ENCODE measurements at places on chromosomes 2 and 18. TPM values are rescaled to one million over a fixed set of nuclear protein-coding genes. Genes with fewer than 3 reads are reported as not detected.

Gene CERKL
- not detected for total RNA-seq

DNA sequence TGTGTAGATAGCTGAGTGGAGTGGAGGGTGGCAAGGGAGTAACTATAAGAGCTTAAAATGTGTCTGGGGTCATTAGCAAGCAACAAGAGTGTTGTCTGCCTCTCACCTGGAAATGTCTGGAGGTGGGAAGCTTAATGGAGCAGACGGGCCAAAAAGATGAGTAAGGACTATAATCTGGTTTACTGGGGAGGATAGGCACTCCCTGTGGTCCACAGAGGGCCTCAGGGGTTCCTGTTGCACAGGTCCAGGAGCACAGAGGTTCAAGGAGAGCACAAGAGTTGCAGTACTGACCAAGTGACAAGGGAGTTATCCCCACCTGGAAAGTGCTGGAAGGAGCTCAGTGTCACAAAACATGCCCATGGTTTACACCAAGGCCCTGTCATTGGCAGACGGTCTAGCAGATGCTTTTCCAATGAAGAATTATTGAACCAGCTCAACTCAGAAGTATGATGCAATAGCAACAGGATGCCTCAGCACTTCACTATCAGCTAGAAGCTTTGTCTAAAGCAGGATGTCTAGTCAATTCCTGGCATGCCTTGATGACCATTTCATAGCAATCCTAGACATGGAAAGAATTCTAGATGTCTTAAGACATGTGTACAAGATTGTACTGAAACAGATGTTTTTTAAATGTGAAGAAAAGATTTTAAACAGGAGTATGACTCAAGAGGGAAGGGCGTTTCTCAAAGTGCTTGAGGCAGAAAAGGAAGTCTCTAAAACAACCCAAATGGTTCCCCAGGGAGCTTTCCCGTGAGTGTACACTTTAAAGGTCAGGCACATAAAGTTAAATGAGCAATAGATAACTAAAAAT is 62.9 kb upstream of the SERPINE2 start:
- DNase-seq, result no peak

DNA sequence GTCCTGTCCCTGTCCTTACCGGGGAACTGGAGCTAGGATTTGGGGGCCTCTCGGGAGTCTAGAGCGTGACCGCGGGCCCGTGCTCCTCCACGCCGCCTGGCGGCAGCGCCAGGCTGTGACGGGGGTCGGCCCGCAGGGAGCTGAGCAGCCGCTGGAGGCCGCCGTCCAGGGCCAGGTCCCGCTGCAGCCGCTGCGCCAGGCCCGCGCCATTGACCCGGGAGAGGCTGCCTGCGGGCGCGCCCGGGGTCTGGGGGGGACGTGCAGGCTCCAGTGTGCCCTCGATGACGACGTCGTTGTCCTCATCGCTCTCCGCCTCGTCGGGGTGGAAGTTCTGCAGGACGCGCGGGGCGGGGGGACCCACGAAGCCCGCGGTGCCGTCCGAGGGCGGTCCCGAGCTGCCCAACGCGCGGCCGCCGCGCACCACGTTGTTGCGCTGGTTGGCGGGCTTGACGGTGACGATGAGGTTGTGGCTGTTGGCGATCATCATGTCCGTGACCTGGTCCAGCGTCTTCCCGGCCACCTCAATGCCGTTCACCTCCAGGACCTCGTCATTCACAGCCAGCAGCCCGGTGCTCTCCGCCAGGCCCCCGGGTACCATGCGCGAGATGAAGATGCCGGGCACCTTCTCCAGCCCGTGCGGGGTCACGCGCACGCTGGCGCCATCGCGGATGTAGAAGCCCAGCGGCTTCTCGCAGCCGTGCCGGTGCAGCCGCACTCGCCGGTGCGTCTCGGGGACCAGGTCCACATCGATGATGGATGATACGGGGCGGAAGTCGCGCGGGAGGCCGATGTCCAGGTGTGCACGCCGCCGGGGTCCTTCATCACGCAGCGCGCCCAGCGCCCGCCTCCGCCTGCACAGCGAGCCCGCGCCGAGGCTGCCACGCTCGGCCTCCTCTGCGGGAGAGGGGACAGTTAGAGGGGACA is 50.9 kb downstream of the ADNP2 start:
- peak; percentile 75 for DNase-seq

DNA sequence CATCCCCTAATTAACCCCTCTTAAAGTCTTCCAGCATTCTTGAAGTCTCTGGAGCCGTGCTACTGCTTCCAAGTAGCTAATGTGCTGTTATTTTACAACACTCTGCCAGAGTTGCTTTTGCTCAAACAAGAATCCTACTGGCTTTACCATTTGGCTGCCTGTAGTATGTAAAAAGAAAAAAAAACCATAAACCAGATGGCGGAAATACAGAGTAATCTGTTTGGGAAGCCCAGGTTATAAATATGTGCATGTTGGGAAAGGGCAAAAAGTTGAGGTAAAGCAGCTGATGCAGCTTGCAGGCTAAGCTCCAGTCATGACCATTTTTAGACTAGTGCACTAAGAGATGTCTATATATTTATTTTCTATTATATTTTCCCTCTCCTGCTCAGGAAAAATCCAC is 313.2 kb upstream of the ETAA1 start:
- no peak for DNase-seq

- no peak for DNase-seq
Observed at GRCh38 chr2:216134958-216135541, 25.9 kb downstream of the XRCC5 start.

Data from H9 (cell line).